ENCODE measurements at places on chromosomes 1 and 21. TPM values are rescaled to one million over a fixed set of nuclear protein-coding genes. Genes with fewer than 3 reads are reported as not detected.

DNA sequence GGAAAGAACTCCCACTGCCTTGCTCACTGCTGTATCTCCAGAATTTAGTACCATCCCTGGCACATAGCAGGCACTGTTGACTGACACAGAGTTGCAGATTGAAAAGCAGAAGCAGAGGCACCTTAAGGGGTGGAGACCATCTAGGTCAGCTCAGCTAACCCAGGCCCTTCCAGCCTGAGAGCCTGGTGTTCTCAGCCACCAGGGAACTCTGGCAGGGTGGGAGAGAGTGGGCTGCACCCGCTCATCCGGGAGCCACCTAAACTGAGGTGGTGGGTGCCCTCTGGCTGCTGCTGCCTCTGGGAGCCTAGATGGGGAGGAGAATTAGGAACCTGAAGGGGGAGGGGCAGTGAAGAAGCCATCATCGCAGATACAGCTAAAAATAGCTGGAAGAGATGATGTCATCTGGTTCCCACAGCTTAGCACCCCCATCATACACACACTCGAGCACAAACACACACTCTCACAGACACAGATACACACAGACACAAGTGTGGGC is 1.5 kb upstream of the TSPAN1 start:
- DNase-seq = peak; percentile 63

- DNase-seq = no peak
These were observed 5.3 kb upstream of the MIB2 start for GRCh38 chr1:1609822-1610485.

DNA sequence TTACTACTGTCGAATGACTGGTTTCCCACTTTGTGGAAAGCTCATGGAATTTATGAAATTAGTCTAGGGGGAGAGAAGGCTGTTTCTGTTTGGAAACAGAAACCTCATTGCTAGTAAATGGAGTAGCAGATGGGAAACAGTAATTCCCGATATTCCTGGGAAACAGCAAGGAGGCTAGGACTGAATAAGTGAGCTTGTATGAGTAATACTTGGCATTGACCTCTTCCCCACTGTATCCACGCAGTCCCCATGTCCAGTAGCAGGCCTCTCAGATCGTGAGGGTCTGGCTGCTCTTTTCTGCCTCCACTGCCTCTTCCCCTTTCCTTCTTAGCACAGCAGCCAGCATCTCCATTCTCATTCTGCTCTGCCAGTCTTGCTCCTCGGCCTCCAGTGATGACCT is 75.5 kb downstream of the PRDM2 start:
- no peak for DNase-seq

- peak; percentile 79 for DNase-seq
These were observed 8.1 kb upstream of the TMEM183A start for GRCh38 chr1:202998836-202999750.

GRCh38 chr1:12456979-12457378 is 161.0 kb downstream of the DHRS3 start:
- no peak for DNase-seq

DNA sequence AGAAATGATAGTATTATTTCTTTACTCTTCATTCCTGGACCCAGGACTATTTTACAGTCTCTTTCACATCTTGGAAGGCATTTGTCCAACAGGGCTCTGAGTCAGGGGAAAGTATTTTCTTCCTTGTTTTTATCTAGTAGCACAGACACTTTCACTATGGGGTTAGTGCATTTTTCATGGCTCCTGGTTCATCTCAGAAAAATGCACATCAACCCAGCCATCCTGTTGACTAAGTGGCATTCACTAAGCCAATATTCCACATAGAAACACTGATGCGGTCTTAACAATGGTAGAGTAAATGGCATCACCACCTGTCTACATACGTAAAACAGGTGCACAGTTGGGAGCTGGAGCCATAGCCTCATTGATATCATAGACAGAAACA is 87.4 kb upstream of the C1orf21 start:
- peak; percentile 7 for DNase-seq

DNA sequence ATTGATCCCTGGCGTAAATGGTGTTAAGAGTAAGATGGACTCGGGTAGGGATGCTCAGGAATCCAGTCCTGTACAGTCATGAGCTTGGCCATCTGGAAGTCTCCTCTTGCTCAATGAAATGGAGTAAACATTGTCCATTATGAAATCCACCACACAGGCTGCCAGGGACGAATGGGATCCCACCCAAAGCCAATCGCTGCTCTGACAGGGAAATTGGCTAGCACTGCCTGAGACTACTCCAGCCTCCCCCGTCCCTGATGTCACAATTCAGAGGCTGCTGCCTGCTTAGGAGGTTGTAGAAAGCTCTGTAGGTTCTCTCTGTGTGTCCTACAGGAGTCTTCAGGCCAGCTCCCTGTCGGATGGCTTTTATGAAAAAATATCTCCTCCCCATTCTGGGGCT is at the start of gene HSD11B1:
TSS of gene HSD11B1 (plus strand) at position 263 of the 400 bp plus-strand sequence. CDS start at position 360, 97 bp downstream.
- peak; percentile 52 for DNase-seq

DNA sequence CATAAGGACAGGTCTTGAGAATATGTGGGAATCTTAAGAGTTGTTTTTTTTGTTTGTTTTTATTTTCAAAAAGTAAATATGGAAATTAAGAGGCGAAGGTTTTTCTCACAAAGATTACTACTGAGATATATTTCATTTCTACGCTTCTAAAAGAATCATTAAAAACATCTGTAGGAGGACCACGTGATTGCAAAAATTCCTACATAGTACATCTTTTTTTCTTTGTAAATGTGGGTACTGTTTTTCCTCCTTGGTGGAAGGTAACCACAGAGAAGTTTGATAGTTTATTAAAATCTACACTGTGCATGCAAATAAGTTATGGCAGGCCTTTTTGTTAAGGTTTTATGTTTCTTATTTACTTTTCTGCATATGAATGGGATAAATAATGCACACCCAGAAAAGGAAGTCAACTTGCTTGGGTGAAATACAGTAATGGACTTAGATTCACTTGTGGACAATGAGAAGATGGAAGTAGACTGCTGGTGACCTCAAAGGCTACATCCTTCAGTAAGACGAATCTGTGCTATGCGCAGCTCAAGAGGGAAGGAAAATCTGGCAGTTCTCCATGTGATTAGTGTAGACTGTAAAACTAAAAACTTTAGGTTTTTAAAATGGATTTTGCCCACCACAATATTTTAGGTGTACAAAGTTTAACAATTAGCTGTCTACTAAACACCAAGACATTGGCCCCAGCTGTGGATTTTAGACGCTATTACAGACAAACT is 2.0 kb downstream of the AK5 start:
- DNase-seq = no peak

The SLFNL1 gene
- 1.1 TPM for total RNA-seq

Measured in tongue (tissue), 3 donors.